ENCODE measurements at places on chromosomes 11 and 22. TPM values are rescaled to one million over a fixed set of nuclear protein-coding genes. Genes with fewer than 3 reads are reported as not detected.

- no peak for DNase-seq
These were observed 53.1 kb upstream of the CEP295 start for GRCh38 chr11:93608364-93608763.

Gene DAGLA
- total RNA-seq: 1.9 TPM

- no peak for DNase-seq
These were observed 255.9 kb downstream of the FAT3 start for GRCh38 chr11:92480499-92480898.

Gene RFPL3
- not detected for total RNA-seq

Gene VSIG10L2
- total RNA-seq: not detected

GRCh38 chr11:30873924-30874610 is 287.9 kb upstream of the MPPED2 start:
- no peak for DNase-seq

Gene C11orf87
- not detected for total RNA-seq
